Testis (tissue), 5 donors: ENCODE measurements at places on chromosomes 7 and 10. TPM values are rescaled to one million over a fixed set of nuclear protein-coding genes. Genes with fewer than 3 reads are reported as not detected.

DNA sequence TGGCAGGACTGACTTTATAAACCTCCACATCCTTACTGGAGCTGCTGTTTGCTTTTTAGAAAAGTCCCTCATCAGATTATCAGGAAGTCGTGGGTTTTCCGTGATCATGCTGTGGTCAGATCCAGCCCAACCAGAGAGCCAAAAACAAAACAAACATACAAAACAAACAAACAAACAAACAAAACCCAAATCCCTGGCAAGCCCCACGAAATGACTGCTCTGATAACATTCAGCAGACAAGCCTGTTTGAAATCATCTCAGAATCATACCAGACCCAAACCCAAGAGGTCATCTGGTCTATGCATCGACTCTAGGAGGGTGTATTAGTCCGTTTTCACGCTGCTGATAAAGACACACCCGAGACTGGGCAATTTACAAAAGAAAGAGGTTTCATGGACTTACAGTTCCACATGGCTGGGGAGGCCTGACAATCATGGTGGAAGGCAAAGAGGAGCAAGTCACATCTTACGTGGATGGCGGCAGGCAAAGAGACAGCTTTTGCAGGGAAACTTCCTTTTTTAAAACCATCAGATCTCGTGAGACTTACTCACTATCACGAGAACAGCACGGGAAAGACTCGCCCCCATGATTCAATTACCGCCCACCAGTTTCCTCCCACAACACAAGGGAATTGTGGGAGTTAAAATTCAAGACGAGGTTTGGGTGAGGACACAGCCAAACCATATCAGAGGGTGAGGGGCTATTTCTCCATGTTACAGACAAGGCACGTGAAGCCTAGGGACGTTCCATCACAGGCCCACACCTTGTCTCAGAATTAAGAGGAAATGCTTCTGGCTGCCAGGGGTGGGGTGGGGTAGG, 85.7 kb downstream of the PARP12 start:
- no peak overlapping the region for H3K27ac ChIP-seq
- H3K4me1 ChIP-seq, result no peaks in the 10 kb centered on the region
- H3K27me3 ChIP-seq, result no peaks in the 10 kb centered on the region
- H3K36me3 ChIP-seq, result no peaks in the 10 kb centered on the region
- no peak overlapping the region for H3K4me3 ChIP-seq
- no peak for DNase-seq

DNA sequence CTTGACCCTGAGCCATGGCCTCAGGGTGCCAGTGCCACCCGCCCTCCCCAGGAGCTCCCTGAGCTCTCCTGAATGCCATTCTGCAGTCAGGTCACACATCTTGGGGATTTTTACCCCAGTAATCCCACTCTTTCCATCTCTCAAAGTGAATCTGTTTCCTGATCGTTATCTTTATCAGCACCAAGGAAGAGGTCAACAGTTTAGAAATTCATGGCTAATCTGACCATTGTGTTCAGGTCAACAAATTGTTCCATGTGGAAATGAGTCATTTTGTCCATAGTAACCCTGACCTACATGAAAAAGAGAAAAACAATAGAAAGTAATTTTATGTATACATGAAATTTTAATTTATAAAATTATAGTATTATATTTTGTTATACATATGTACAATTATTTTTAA, 28.8 kb upstream of the ZNF488 start:
- no peak overlapping the region for H3K4me3 ChIP-seq
- DNase-seq, result no peak
- H3K27me3 ChIP-seq, result no peaks in the 10 kb centered on the region
- no peaks in the 10 kb centered on the region for H3K4me1 ChIP-seq
- no peak overlapping the region for H3K27ac ChIP-seq
- no peaks in the 10 kb centered on the region for H3K36me3 ChIP-seq

PPP1R17 gene
- total RNA-seq, result 2.4 TPM

DNA sequence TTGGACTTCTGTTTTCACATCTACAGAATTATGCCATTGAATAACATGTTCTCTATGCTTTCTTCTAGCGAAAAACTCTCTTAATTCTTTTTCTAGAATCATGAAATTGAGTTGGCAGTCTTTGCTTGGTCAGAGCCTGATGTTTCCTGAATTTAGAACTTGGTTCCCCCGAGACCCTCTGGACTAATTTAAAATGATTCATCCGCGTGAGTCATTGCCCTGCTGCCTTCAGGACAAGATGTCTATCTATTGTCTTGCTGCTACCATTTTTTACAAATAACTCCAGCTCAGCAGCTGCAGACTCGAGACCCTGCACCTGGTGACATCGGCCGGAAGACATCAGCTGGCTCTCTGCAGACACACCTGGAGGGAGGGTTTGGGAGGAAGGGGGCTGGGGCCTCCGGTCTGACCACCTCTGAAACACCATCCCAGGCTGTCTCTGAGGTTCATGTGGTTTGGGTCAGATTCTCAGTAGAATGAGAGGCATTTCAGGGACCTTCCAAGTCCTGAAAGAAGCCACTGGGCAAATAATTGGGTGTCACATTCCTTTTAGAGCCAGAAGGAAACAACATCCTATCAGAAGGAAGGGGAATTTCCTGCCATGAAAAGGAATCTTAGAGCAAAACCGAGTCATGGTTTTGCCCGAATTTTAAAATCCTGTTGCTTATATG, 20.9 kb upstream of the KLF6 start:
- no peak overlapping the region for H3K4me3 ChIP-seq
- peak overlapping the region; percentile 84 for H3K27ac ChIP-seq
- H3K36me3 ChIP-seq, result no peaks in the 10 kb centered on the region
- no peak for DNase-seq

DNA sequence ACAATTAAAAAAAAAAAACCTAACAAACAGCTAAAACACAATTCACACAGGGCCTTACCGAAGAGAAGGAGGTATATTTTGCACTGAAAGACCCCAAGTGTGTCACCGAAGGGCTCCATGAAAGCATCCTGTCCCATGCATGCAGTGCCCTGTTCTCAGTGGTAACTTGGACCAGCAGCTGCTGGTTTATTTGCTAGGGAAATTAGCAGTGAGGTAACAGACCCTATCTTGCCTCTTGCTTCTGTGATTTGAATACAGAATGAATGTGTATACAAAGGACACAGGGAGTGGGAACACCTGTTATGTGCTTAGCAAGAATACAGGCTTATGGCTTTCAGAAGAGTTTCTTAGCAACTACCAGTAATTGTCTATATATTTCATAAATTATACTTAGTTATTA, at the start of gene HEPACAM2:
HEPACAM2 (minus strand) TSS at position 160 of the 400 bp plus-strand sequence.
- DNase-seq, result no peak
- H3K36me3 ChIP-seq, result no peaks in the 10 kb centered on the region
- no peaks in the 10 kb centered on the region for H3K27me3 ChIP-seq
- H3K27ac ChIP-seq, result no peak within 1 kb of the TSS
- H3K4me3 ChIP-seq, result no peak within 1 kb of the TSS
- H3K4me1 ChIP-seq, result no peaks in the 10 kb centered on the region

EFCAB10 gene
- total RNA-seq, result 9.8 TPM

NPY4R2 gene
- 0.79 TPM for total RNA-seq

CLDN4 gene
- 0.93 TPM for total RNA-seq
